Esophagus squamous epithelium (tissue), 5 donors: ENCODE measurements at places on chromosomes 4 and X. TPM values are rescaled to one million over a fixed set of nuclear protein-coding genes. Genes with fewer than 3 reads are reported as not detected.

DNA sequence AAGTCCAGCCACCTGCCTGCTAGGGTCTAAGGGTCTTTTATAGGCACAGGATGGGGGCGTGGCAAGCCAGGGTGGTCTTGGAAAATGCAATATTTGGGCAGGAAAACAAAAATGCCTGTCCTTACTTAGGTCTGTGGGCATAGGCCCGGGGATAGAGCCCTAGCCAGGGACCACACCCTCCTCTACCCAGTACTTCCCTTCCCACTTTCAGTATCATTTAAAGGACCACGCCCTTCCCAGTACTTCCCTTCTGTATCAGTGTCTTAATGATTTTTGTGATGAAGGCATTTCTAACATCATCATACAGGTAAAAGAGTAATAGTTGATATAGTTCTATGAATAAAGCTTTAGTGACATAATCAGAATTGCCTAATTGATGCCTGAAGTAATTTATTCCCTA lies 11.4 kb downstream of the BANK1 start:
- no peak for DNase-seq

GRCh38 chrX:14963447-14964236 lies 90.4 kb downstream of the MOSPD2 start:
- no peak for DNase-seq

GRCh38 chr4:42364266-42365053 lies 32.8 kb upstream of the SHISA3 start:
- DNase-seq, result no peak

DNA sequence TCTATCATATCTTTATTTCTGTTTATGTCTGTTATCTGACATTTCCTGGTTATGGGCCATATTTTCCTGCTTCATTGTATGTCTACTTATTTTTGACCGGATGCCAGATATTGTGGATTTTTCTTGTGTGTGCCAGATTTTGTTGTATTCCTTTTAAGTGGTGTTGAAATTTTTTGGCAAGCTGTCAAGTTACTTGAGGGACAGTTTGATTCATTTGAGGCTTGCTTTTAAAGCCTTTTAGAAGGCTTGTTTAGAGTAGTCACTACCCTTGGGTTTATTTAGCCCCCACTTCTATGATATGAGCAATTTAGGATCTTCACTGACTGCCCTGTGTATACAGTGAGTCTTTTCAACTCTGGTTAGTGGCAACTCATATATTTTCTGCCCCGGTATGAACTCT lies 29.2 kb upstream of the NPY2R start:
- DNase-seq, result no peak

GRCh38 chrX:12967711-12968465 lies 7.0 kb upstream of the TMSB4X start:
- DNase-seq, result no peak

- DNase-seq, result no peak
Observed at GRCh38 chr4:90234916-90235547, 107.8 kb downstream of the CCSER1 start.

Gene PJA1
- 17.8 TPM for total RNA-seq

Gene PSAPL1
- total RNA-seq, result not detected

DNA sequence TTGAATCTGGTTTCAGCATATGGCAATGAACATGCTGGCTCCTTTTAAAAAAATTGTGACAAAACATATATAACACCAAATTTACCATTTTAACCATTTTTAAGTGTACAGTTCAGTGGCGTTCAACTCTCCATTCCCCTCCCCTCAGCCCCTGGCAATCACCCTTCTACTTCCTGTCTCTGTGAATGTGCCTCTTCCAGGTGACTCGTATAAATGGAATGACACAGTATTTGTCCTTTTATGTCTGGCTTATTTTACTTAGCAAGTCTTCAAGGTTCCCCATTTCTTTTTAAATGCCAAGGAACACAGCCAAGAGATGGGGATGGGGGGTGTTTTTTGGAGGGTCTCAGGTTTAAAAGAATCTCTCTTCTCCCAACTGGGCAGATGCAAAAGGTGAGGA lies 35.4 kb upstream of the BCLAF3 start:
- DNase-seq, result no peak

Gene MAOA
- 70.3 TPM for total RNA-seq

Gene BANK1
- 1.2 TPM for total RNA-seq

GRCh38 chrX:133468051-133468450 lies 52.8 kb upstream of the GPC4 start:
- DNase-seq, result no peak

Gene FAM9B
- not detected for total RNA-seq

Gene CRMP1
- total RNA-seq, result 5.0 TPM
